ENCODE measurements at places on chromosomes 7 and 10.

- no peak for DNase-seq
These were observed 7.3 kb upstream of the ASB4 start for GRCh38 chr7:95478272-95479037.

DNA sequence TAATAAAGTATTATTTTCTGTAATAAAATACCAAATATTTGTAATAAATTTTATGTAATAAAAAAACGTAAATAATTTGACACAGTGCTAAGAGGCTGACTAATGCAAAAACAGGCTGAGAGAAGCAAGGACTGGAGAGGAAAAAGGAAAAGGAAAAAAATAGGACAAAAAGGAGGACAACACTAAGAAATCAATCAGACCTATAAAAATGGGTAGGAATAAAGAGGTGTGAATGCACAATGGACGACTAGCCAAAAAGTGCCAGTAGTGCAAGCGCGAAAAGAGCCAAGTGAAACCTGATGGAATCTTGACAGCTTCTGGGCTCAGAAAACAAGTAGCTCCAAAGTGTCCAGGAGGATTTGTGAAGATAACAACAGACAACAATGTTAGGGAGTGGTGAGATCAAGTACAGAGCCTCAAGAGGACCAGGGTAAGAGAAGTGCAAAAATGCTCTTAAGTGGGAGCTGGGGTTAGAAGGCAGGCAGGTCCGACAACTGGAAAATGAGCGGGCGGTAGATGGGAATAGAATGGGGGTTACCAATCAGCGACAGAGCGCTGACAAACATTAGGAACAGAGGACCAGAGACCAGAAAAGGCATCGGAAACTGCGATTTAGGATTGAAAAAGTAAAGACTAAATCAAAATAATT is 1.2 kb downstream of the BRAF start:
- DNase-seq, result no peak

DNA sequence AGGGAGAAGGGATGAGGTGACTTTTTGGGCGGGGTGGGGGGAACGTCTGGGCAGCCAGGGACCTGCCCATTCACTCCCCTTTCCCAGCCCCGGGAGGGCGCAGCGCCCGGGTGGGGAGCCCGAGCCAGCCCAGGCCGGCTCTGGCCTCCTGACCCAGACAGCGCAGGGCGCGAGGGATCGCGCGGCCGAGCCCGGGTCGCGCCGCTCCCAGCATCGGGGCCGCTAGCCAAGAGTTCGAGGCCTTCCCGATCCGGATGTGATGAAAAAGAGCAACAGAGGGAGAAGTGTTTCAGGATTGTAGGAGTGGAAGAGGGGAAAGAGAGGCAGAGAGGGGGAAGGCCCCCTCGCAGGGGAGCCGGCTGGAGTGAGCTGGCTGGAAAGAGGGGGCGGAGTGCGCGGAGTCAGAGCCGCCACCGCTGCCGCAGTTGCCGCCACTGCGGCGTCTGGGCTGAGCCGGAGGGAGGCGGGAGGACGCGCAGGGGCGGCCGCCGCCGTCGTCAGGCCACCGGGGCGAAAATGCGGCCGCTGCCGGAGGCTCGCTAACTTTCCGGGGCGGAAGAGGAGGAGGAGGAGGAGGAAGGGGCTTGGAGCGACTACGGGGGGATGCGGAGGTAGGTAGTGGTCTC is at the start of gene MDFIC:
Gene MDFIC (plus strand): TSS at position 69 of the 626 bp plus-strand sequence. CDS start 940 bp downstream, outside the sequence.
- DNase-seq, result peak; percentile 81

- peak; percentile 42 for DNase-seq
These were observed 220.0 kb downstream of the ARHGAP21 start for GRCh38 chr10:24503461-24504320.

DNA sequence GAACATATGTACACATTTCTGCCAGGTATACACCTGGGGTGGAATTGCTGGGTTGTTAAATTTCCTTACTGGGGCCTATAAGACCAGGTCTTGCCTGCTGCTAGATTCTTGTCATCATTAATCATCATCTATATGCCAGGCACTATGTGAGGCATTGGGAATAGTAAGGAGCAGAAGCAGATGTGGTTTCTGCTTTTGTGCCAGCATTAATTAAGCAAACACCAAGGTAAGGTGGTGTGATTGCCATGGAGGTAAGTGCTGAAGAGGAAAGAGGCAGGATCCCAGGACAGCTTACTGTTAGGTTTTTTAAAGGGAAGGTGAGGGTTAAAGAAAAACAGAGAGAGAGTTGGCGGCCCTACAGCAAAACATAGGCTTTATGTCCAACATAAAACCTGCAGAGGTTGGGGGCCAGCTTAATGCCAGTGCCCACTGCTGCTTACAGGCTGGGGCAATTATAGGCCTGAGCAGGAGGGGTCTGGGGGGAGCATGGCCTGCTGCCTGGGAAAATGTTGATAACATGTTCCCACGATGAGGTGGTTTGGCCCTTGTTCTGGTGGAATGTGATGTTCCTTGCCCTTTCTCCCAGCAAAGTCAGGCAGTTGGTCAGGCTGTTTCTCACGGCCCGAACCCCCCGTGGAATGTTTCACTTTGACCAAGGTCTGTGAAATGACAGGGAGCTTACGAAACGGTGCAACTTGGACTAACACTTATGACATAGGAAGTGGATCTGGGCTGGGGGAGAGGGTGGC is 93.9 kb downstream of the RBM20 start:
- DNase-seq, result no peak

GRCh38 chr10:30959836-30960210 is 71.8 kb downstream of the ZNF438 start:
- DNase-seq, result no peak
